ENCODE measurements at places on chromosomes 11 and 22.

DNA sequence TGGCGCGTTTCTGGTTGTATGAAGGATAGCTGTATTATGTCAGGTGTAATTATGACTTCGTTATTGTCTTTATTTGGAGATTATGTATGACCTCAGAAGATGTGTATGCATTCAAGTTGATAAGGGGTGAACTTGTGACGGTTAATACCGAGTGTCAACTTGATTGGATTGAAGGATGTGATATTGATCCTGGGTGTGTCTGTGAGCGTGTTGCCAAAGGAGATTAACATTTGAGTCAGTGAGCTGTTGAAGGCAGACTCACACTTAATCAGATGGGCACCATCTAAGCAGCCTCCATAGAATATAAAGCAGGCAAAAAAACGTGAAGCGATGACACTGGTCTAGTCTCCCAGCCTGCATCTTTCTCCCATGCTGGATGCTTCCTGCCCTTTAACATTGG, 15.3 kb upstream of the CD82 start:
- DNase-seq: no peak

DNA sequence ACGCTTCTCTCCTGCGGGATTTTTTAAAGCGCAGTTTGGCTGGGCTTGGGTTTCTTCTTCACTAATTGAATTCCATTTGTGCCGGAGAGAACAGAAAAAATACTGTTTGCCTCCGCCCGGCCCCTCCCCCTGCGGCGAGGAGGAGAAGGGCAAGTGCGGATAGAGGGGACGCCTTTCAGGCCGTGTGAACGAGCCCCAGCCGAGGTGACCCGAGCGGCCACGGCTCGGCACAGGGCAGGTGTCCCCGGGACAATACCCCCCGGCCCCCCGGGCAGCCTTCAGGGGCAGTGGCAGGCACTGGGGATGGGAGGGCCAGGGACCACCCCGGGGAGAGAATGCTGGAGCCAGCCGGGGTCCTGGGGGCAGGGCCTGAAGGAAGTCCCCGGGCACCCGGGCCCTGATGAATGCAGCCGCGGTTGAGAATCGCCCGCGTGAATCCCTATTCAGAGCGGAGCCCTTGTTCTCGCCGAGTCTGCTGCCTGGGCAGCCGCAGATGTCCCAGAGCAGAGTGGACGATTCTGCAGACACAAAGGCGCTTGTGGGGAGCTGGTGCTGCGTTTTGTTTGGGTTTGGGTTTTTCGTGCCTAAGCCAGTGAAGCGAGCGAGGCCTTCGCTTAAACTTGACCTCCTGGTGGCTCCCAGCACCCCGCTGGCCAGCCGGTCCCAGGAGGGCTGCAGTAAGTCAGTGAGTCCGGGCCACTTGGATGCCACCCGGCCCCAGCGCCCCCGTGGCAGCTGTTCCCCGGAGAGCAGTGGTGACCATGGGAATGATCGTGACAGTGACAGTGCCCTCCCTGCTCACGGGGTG, 96.0 kb downstream of the WNT7B start:
- DNase-seq: no peak

DNA sequence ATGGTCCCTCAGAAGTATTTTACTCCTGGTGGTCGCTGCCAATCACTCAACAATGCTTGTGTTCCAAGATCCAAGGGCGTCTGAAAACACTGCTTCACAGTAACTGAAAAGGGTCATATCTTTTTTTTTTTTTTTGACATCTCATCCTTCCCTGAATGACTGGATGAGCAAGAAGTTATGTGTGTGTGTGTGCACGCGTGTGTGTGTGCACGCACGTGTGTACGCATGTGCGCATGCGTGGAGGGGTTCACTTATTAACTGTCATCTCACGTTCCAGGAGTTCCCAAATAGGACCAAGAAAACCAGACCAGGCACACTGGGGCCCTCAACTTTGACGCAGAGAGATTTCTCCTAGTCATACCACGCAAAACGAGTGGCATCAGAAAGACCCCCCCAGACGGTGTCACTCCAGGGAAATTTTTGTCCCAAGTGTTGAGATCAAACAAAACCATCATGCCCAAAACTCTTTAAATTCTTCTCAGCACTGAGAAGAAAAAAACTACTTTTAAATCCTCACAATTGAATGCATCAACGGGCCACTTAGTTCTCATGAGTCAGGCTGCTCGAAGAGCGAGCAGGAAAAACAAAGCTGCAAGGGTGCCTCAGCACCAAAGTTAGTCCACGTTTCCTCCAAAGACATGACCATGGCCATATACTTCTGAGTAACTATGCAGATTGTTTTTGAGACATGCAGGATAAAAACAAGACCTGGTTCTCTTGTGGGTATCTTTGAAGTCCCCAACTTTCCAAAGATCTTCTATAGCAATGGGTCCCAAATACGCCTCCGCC, 12.9 kb downstream of the MN1 start:
- no peak for DNase-seq

- DNase-seq: no peak
These were observed 116.8 kb upstream of the NECTIN1 start for GRCh38 chr11:119845756-119846155.

- DNase-seq: no peak
These were observed 5.3 kb upstream of the NHERF4 start for GRCh38 chr11:119179983-119180382.

GRCh38 chr22:43859621-43860020, 2.7 kb downstream of the SULT4A1 start:
- DNase-seq: no peak

GRCh38 chr22:45743687-45744086, 72.1 kb downstream of the ATXN10 start:
- DNase-seq: no peak

GRCh38 chr11:112665291-112665690, 295.9 kb upstream of the NCAM1 start:
- no peak for DNase-seq

- DNase-seq: no peak
These were observed 125.2 kb downstream of the CTTN start for GRCh38 chr11:70523384-70524095.

- DNase-seq: no peak
These were observed 6.6 kb upstream of the PLAAT4 start for GRCh38 chr11:63530021-63530420.

- DNase-seq: no peak
These were observed 305.5 kb upstream of the ISX start for GRCh38 chr22:34760276-34761008.

- DNase-seq: no peak
These were observed 480.5 kb downstream of the MIAT start for GRCh38 chr22:27137871-27138337.

DNA sequence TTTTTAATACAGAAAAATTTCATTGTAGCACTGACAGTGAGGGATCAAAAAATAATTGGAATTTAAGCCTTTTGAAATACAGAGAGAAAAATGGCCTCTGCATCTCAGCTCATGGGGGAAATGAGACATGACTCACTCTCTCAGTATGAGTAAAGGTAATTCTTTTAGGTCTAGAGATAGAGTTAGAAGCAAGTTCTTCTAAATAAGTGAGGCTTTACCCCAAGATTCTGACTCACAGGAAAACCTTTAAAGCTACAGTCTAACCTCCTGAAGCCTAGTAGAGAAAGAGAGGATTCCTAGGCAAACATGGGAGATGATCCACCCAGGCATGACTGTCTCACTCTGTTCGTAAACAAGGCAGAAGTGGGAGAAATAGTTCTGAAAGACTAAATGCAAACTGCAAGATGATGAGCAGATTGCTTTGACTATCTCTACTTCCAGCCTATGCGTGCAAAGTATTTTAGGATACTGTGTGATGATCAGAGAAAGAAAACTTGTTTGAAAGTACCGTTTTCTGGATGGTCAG, 1003.3 kb upstream of the CCDC90B start:
- no peak for DNase-seq

- no peak for DNase-seq
These were observed 62.1 kb downstream of the TRAF6 start for GRCh38 chr11:36447947-36448346.

GRCh38 chr11:111379602-111380136, 594 bp upstream of the POU2AF1 start:
- no peak for DNase-seq

DNA sequence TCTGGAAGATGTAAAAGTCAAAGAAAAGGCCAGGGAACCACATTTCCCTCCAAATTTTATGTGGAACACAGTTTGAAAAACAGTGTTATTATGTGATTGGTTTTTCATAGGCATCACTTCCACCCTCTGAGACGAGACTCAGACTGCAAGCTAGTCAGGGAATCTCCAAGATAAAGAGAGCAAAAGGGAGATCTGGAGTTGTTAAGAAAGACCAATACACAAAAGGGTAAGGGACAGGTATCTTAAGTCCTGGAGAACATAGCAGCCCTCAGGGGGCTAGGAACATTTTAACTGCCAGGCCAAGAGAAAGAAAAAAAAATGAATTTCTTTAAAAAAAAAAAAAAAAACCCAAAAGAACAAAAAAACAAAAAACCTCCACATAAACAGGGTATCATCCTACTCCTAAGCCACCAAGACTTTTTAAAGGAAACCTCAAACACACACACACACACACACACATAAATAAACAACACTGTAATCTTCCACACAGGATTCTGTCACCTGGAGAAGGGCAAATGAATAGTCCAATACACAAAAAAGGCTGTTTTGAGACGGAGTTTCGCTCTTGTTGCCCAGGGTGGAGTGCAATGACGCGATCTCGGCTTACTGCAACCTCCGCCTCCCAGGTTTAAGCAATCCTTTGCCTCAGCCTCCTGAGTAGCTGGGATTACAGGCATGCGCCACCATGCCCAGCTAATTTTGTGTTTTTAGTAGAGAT, 44.5 kb downstream of the CELF1 start:
- DNase-seq: no peak

GRCh38 chr22:26927821-26928220, 270.4 kb downstream of the MIAT start:
- peak; percentile 8 for DNase-seq

DNA sequence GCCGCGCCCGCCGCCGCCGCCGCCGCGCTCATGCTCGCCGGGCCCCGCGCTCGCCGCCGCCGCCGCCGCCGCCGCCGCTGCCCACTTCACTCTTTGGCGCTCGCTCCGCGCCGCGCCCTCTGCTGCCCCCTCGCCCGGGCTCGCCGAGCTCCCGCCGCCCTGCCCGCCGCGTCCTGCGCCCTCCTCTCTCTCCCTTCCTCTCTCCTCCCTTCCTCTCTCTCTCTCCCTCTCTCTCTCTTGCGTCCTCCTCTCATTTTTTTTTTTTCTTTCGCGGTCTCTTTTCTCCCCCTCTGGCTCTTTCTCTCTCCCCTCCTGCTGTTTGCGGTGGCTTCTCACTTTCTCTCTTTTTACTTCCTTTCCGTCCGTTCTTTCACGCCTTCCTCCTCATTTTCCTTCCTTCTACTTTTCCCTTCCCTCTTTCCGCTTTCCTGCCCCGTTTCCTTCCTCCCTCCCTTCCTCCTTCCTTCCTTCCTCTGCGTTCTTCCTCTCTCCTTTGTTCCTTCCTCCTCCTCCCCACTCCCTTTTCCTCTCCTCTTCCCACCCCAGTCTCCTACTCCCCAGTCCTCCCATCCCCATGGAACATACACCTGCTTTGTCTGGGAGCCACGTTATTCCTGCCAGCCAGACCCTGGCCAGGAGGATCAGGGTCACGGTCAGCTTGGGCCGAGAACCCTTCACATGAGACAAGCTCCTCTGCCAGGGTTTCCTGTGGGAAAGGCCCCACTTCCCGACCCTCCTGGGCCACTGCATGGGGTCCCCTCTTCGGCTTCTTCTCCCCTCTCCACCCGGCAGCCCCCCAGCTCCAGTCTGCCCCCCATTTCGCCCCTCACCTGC, 19.3 kb upstream of the SHISAL1 start:
- DNase-seq: no peak

- no peak for DNase-seq
These were observed 10.5 kb downstream of the ELFN2 start for GRCh38 chr22:37416827-37417226.

- DNase-seq: no peak
These were observed 812 bp upstream of the SMTN start for GRCh38 chr22:31080164-31080847.

DNA sequence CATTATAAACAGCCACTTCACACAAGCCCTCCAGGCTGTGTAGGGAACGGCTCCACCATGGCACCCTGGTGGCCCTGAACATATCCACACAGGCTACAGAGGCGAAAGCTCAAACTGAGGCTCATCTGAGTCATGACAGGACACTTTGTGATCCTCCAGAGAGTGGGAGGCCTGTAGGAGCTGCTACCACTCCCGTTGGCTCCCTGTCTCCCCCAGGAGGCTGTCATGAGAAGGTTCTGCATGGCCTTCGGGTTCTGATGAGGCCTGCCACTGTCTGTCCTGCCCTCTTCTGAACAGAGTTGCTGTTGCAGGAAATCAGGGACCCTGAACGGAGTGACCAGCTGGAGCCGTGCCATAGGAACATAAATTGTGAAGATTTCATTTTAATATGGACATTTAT, 23.8 kb upstream of the ALDH3B2 start:
- DNase-seq: no peak

- DNase-seq: no peak
These were observed 44.2 kb downstream of the MRE11 start for GRCh38 chr11:94449437-94449836.

DNA sequence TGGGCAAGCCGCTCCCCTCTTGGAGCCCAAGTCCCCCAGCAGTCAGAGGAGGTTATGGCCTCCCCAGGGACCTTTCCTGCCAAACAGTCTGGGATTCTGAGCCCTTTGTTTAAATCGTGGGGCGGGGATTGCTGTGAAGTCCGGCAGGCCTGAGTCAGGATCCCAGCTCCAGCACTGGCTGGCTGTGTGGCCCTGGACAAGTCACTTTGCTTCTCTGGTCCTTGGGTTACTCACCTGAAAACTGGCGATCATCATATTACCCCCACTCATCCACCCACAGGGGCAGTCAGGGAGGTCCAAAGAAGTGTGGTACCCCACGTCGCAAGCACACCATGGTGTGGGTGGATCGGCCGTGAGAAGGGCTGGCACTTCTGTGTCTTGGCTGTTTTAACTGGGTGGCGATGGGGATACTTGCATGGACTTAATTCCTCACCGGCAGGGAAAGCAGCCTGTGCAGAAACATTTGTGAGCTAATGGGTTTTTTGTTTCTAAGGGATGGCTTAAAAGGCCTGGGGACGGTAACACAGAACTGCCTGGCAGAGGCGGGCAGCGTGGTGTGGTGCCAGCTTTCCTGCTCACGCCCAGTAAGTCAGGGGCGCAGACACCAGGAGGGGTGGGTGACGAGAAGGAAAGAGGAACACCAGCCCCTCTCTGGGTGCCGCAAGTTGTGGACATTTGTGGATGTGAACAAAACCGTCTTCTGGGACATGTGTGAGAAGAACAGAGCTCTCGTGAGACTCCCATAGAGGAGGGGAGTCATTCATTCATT, 31.6 kb upstream of the PRR5 start:
- DNase-seq: no peak

GRCh38 chr11:37774441-37774840, 1176.4 kb upstream of the RAG2 start:
- no peak for DNase-seq

DNA sequence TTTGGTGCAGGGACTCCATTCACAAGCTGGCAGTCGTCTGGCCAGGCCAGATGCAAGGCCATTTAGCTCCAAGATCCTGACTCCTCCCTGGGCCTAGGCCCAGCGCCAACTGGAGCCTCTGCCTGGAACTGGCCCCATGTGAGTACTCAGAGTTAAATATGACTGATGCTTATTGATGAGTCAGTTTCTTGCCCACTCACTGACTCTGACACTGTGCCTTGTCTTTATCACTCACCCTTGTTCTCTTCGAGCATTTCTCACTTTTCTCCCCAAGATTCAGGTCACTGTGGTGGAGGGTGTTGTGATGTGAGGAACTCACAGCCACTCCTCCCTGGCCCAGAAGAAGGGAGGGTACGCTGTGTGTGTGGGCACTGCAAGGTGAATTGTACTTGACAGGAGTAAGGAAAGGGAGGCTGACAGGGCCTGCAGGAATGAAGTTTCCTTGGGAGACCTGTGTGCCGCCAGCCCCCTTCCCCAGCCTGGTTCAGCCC, 23.2 kb upstream of the ST3GAL4 start:
- no peak for DNase-seq

GRCh38 chr11:64036087-64037026, 626 bp downstream of the FLRT1 start:
- DNase-seq: no peak

Measured in cerebellum (tissue), 4 donors.